Heart left ventricle (tissue), 16 donors: ENCODE measurements at places on chromosomes 16 and 17.

DNA sequence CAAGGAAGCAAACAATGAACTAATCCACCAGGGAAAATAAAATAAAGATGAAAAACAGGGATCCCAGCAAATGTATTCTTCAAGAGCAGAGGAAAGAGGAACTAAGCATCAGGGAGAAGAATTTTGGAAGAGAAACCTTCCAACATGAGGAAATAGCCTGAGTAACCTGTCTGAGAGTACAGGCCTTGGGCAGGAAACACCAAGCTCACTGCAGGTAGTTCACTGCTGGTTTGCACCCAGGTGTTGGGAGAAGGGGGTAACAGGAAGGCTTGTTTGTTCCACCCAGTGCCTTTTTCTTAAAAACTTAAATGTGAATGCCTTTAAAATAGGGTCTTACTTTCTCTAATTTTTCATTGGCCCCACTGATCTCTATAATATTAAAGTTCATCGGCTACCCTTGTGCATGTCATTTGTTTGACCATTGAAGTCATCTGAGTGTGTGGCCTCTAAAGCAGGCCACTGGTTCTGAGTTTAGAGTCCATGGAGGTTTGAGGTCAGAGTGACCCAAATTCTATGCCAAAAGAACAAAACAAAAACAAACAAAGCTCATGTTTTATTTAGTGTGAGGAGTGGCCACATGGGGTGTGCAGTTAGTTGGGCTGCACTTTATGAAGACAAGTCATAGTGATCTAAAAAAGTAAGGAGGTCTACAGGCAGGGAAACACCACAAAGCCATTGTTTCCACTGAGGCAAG is 62.9 kb upstream of the COX10 start:
- no peak for DNase-seq

DNA sequence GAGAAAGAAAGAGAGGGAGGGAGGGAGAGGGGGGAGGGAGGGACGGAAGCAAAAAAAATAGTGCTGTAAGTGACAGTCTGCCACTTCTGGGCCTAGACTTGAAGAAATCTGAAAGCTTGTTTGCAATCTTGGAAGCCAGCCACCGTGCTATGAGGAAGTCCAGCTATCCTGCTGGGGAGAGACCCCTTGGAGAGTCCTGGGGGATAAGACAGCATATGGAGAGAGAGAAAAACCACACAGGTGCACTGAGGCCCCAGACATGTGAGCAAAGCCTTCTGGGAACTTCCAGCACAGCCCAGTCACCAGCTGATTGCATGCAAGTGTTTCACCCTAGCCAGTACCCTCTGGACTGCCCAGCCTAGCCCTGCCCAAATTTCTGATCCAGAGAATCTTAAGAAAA is 12.6 kb upstream of the ALOX12B start:
- no peak for DNase-seq

GRCh38 chr16:841455-842060 is 41.0 kb upstream of the GNG13 start:
- DNase-seq: no peak

GRCh38 chr17:74738051-74738996 is 1.3 kb downstream of the RAB37 start:
- no peak for DNase-seq

DNA sequence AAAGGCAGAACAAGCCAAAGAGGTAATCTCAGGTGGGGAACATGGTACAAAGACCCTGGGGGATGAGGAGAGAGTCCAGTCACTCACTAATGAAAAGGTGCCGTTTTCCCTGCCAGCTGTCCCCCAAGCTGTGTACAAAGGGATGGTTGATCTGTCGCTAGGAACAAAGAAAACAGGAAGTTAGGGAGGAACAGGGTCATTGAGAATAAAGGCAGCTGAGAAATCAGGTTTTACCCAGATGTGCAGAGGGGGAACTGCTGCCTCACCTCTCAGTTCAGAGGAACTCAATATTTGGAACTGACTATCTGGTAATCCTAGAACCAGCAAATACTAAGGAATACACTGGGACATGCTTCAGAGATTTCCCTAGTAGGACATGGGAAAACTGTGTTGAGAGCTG is 1.5 kb downstream of the RSKR start:
- no peak for DNase-seq
